NCI-H2107 (cell line): ENCODE measurements at places on chromosomes 7 and 10.

DNA sequence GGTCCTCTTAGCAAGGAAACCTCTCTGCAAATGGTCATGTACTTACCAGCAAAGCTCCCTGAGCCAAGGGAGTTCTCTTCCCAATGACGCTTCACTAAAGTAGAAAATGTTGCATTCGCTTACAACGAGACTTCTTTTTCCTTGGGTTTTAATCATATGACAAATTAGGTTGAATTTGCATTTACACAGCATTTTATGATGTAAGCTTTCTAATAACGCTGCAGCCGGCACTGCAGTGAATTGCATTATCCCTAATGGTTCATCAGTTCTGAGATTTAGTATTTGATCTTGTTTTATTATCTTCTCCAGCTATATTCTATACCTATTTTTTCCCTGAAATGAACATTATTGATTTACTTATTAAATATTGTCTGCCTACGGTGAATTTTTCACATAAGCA, 339.3 kb upstream of the PFKP start:
- no peak for DNase-seq

GRCh38 chr7:68030530-68030929, 1033.9 kb downstream of the TYW1 start:
- DNase-seq, result no peak

DNA sequence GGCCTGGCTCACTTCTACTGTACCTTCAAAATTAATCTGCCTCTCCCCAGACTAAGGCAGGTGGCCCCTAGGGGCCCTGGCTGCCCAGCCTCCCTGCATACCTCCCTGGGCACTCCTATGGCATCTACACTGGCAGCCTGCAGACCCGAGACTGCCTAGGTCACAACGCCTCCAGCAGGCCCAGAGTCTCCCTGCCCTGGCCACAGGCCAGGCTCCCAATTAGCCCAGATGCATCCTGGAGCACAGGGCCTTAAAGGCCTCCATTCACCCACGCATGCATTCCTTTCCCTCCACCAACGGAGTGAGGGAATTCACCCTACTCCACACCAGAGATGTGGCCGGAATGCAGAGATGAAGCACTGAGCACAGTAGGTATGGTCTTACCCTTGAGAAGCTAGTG, 1.9 kb downstream of the CHAT start:
- DNase-seq, result no peak

DNA sequence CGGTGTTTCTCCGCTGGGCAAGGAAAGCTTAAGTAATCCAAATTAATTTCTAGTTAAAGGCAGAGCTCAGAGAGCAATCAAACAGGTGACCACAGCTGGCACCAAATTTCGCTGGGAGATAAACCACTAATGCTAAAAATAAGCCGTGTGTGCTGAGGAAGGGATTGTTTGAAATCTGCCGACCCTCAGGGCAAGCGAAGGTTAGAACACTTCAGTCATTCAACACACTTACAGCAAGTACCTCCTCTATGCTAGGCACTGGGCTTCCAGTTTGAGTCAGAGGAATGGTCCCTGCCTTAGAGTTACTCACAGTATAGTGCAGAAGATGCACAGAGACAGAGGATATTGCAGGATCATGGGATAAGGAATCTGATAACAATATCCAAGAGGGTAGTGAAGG, 467.9 kb upstream of the PODXL start:
- no peak for DNase-seq

GRCh38 chr10:32911285-32912016, 46.6 kb downstream of the ITGB1 start:
- no peak for DNase-seq

DNA sequence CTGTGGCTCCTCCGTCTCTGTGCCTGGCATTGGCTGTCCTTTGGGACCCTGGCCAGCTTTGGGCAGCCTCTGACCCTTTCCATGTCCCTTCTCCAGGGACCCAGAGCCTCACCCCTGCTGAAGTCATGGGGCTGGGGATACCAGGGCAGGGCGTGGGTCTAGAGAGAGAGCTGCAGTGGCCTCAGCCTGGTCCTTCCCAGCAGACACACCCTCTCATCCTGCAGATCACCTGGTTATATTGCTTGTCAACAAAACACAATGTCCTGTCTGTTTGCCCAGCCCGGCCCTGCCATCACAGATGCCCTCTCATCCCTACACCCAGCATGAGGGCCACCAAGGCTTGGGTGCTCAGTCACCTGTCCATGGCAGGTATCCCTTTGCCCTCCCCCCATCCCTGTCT, 1.8 kb downstream of the MUC17 start:
- no peak for DNase-seq

DNA sequence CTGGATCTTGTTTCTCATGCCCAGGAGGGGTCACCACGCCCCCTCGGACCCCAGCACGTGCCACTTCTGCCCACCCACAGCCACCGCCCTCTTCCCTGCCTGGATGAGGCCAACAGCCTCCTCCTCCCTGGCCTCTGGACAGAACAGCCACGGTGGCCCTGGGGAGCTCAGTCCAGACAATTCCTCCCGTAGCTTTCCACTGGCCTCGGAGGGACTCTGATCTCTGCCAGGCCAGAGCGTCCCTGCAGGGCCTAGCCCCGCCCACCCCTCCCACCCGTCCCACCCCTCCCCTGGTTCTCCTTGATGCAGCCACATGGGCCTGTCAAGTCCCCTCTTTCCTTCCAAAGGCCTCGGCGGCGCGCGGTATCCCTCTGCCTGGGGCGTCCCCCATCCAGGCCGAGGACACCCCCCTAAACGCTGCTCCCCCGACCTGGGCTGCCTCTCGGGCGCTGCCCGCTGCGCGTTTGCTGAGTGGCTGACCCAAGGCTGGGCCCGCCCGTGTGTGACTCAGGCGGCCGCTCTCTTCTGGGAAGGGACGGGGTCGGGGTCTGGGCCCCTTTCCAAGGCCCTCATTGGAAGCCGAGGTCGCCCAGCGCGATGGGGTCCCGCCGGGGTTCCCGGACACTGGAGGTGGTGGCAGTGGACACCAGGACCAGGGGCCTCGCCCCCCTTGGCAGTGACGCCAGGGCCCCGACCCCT, 557 bp downstream of the TMEM120A start:
- no peak for DNase-seq
